Stimulated activated CD8-positive, alpha-beta memory T cell treated with anti-CD3 and anti-CD28 coated beads, Interleukin-4, amount 100 ng/mL, for 4 hours (primary cell): ENCODE measurements at places on chromosomes 16 and 17.

GRCh38 chr16:88827727-88828126 lies 16.0 kb upstream of the APRT start:
- DNase-seq, result no peak

DNA sequence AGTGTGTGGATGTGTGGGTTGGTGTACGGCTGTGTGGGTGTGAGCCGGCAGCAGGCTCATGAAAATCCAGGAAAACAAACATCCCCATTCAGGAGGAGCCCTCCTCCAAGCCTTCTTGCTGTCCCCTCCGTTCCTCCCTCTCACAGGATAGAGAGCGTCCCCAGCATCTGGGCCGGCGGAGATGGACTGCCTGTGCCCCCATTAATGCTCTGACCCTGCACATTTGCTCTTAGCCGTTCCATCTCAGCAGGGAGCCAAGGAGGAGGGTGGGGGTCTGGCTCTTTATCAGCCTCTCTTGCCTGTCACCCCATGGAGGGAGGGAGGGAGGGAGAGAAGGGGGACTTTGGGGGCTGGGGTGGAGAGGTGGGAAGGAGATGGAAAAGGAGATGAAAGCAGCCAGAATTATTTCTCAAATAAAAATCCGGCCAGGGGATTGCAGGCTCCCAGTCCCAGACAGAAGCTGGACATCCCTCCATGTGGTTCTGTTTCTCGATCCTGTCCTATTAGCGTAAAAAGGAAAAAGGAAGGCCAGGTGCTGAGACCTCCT lies 240.0 kb upstream of the ZFHX3 start:
- DNase-seq, result no peak

- no peak for DNase-seq
These were observed 515.3 kb downstream of the GRIN2A start for GRCh38 chr16:9666834-9667480.

DNA sequence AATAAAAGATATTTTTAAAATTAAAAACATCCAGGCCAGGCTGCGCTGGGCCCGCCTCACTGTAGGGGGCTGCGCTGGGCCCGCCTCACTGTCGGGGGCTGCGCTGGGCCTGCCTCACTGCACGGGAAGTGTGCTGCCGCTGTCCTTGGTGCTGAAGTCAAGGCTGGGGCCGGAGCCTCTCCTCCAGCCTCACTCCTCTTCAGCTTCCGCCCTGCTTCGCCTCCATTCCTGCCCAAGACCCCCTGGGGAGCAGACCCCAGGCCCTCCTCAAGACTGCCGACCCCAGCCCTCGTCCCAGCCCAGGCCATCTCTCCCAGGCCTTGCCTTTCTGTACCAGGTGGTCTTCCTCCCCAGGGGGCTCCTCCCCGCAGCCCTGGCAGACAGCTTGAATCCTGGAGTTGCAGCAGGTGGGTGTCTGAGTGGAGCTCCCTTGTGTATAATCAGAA lies 26.2 kb downstream of the ENDOV start:
- DNase-seq, result no peak

- no peak for DNase-seq
These were observed 18.5 kb downstream of the TOP2A start for GRCh38 chr17:40399185-40399584.

DNA sequence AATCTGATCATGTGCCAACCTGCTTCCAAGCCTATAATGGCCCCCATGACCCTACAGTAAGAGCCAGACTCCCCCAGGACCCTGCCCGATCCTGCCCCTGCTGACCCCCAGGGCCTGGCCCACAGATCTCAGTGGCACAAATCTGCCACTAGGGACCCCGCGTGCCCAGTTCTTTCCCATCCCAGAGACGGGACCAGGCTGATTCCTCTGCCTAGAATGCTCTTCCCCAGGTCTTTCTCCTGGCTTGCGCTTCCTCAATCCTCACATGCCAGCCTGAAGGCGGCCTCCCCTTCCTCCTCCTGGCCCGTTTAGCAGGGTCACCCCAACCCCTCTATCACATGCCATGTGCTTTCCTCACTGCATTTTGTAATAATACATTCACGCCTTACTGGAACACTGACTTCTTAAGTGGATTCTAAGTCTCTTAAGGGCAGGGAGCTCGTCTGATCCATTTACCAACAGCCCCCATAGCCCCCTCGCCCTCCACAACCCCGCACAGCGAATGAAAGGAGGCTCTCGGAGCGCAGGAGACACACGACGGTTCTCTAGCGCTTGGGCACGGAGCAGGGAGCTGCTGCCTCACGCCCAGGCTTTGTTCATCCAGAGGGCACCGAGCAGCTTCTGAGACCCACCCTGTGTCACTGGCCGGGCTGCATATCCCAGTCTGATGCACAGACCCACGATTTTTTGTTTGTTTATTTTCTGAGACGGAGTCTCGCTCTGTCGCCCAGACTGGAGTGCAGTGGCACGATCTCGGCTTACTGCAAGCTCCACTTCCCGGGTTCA lies 1.2 kb downstream of the TRIM65 start:
- DNase-seq, result no peak

GRCh38 chr17:82687375-82687861 lies 11.1 kb downstream of the RAB40B start:
- DNase-seq, result no peak

GRCh38 chr16:82867485-82867884 lies 240.7 kb downstream of the CDH13 start:
- DNase-seq, result no peak

DNA sequence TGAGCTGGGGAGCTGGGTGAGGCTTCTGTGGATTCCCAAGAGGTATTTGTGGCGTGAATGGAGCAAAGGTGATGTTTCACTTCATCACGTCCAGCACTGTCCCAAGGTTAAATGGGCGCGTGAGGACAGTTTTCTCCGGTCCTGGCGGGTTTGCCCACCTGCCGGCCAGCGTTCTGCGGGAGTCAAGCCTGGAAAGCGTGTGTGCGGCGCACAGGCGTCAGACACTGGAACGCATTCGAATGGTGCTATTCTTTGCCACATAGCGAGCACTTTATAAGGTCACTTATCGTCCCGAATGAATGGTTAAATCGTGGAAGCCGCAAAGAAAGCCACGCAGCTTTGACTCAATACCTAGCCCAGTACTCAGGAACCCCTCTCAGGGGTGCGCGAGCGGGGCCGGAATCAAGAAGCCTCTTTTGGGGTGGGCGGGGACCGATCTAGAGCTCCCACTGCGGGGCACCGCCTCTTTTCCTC lies 446 bp upstream of the PSMD11 start:
- no peak for DNase-seq

GRCh38 chr17:31997005-31997404 lies 10.2 kb upstream of the LRRC37B start:
- DNase-seq, result no peak

- no peak for DNase-seq
These were observed 805 bp downstream of the HNF1B start for GRCh38 chr17:37743875-37744632.

GRCh38 chr17:42185621-42185930 lies 324 bp upstream of the HCRT start:
- DNase-seq, result no peak

GRCh38 chr16:15636392-15636873 lies 6.5 kb downstream of the MARF1 start:
- no peak for DNase-seq

DNA sequence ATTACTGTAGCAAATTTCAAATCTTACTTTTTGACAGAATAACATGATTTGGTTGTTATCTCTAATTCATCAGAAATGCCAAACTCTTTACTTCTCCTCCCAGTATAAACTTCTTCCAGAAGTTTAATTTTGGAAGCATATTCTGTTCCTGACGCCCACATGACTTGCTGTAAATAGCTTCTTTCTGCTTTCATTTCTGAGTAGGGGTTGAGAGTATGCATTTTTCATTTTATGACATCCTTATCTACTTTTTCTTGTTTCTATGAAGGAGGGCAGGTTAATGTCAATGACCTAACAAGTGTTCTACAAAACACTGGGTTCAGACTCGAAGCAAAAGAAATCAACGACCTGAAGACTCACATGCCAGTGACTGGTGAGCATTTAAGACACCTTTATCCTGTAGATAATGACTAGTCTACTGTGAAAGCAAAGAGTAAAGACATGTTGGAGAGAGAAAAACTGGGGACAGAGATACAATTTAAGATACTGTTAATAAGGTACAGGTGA lies 36.5 kb upstream of the EFCAB3 start:
- no peak for DNase-seq

DNA sequence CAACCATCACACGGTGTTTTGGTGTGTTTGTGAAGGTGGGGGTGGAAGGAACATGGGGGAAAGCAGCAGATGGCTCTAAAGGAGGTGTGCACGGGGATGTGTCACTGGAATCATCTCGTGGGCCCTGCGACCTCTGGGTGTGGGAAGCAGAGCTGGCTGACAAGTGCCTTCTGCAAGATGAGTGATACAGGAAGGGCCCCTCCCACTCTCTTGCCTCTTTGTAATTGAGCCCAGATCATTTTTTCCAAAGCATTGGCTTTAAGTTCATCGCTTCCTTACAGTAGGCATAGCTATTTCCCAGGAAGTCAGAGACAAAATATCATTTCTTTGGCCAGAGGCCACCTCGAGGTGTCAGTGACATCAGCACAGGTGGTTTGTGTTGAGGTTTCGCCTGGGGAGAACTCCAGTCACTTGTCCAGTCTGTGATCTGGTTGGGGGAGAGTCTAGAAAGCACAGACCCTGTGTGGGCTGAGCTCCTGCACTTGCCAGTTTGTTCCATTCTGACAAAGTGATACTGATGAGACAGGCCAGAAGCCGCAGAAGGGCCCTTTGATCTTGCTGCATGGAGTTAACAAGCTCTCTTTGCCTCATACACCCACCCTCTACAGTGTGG lies 20.6 kb upstream of the SNTB2 start:
- peak; percentile 37 for DNase-seq

- no peak for DNase-seq
These were observed 24.5 kb upstream of the CIBAR2 start for GRCh38 chr16:85136702-85137322.

DNA sequence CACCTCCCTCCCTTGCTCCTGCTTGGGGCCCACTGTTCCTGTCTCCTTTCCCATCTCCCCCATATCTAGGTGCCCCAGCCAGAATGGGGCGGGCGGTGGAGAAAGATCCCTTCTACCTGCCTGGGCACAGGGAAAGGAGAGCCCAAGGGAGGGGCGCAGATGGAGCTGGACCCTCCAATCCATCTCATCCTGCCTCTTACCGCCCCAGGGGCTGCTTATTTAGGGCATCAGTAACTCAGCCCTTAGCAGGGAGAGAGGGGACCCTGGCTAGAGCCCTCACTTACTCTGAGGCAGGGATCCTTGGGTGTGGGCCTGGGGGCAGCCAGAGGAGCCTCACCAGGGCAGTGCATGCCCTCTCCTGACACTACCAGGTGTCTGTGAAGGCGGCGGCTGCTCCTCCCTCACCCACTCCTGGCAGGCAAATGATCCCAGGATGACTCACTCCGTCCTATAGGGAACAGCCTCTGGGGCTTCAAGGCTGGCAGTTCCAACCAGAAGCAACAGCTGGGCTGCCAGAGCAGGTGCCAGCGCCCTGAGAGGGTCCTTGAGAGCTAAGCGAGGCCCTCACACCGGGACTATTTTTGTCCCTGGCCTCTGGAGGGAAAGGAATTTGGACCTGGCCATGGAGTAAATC lies 16.3 kb upstream of the BCAR1 start:
- DNase-seq, result no peak

GRCh38 chr16:57556941-57557541 lies 14.6 kb downstream of the ADGRG5 start:
- no peak for DNase-seq

- DNase-seq, result no peak
These were observed 101.2 kb downstream of the RPTOR start for GRCh38 chr17:80645706-80646325.

GRCh38 chr16:68166264-68166663 lies 69.7 kb downstream of the ESRP2 start:
- no peak for DNase-seq

- no peak for DNase-seq
These were observed 5.5 kb upstream of the HASPIN start for GRCh38 chr17:3718201-3718600.

- DNase-seq, result no peak
These were observed 115.7 kb downstream of the BANP start for GRCh38 chr16:88066680-88067529.

DNA sequence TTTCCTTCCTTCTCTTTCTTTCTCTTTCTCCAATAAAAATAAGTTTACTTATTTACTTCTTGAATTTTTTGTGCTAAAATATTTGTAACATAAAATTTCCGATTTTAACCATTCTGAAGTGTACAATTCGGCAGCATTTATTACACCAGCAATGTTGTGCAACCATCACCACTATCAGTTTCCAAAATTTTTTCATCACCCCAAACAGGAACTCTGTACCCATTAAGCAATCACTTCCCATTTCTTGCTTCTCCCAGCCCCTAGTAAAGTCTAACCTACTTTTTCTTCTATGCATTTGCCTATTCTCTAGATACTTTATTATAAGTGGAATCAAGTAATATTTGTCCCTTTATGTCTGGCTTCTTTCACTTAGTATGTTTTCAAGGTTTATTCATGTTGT lies 2.5 kb upstream of the HP start:
- no peak for DNase-seq

GRCh38 chr17:45791935-45792334 lies 7.8 kb downstream of the CRHR1 start:
- no peak for DNase-seq

GRCh38 chr16:55706739-55707384 lies 51.1 kb downstream of the SLC6A2 start:
- no peak for DNase-seq

GRCh38 chr17:44397479-44398440 lies 8.3 kb upstream of the ITGA2B start:
- no peak for DNase-seq

DNA sequence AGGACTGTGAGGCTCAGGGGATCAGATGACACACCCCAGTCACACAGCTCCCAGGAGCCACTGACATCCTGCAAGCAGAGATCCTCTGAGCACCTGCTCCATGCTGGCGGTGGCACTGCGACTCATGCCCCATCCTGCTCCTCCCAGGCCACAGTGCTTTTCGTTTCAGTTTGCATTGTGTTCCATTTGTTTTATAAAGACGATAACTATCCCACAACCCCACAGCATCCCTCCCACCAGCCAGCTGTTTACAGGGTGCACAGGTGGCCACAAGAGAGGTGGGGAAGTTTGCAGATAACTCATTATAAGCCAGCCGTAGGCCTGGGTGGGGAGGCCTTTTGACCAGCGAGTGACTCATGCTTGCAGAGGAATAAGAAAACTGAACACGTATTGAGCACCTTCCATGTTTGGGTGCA lies 28.2 kb downstream of the BCO1 start:
- no peak for DNase-seq

- DNase-seq, result no peak
These were observed 50.3 kb downstream of the C16orf95 start for GRCh38 chr16:87266846-87267245.

- DNase-seq, result no peak
These were observed 4.0 kb downstream of the CCL4 start for GRCh38 chr17:36107660-36108059.

- no peak for DNase-seq
These were observed 76.4 kb downstream of the GPR139 start for GRCh38 chr16:19997264-19997663.

DNA sequence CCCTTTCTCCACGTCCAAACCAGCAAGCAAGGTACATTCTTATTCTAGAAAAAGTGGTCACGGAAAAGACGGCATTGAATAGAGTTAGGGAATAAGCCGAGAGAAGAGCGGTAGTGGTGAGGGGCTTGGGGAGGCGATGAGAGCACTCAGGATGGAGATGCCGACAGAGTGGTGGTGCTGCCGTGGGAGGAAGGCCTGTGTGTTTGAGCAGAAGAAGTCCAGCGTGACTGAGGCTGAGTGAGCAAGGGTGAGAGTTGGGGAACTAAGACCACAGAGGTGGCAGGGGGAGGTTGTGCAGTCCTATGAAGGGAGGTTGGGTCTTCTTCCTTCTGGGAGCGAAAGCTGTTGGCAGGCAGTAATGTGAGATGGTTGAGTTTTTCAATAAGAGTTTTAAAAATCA lies 252.3 kb downstream of the ABCC12 start:
- no peak for DNase-seq

GRCh38 chr17:74117999-74118421 lies 85.5 kb upstream of the RPL38 start:
- no peak for DNase-seq
